Activated naive CD4-positive, alpha-beta T cell treated with anti-CD3 and anti-CD28 coated beads for 36 hours (primary cell): ENCODE measurements at places on chromosomes 6 and 20. TPM values are rescaled to one million over a fixed set of nuclear protein-coding genes. Genes with fewer than 3 reads are reported as not detected.
A peak's percentile ranks its signal among the peaks of the same experiment; 100 is the strongest.

- DNase-seq = peak; percentile 89
Measured at GRCh38 chr6:30877419-30878262, 6.7 kb upstream of the DDR1 start.

DNA sequence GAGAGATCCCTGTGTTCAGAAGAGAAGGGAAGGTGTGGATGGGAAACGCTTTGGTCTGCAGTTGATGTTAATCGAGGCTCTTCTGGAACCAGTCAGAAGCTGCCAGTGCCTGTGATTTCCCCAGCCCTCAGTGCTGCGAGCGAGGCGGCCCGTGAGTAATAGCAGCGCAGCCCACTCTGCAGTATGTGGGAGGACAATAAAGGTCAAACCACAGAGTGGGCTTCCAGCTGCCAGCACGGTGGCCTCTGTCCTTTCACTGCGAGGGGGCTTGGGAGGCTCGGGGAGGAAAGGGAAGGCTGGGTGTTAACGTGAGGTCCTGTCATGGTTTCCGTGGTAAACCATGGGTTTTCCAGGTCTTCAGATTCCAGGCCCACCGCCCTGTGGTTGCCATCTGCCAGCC, 32.3 kb upstream of the TAGAP start:
- DNase-seq = peak; percentile 37

- DNase-seq = no peak
Measured at GRCh38 chr20:4951299-4951698, 50.0 kb downstream of the SLC23A2 start.

GRCh38 chr6:80637312-80637711, 530.8 kb downstream of the BCKDHB start:
- no peak for DNase-seq

DNA sequence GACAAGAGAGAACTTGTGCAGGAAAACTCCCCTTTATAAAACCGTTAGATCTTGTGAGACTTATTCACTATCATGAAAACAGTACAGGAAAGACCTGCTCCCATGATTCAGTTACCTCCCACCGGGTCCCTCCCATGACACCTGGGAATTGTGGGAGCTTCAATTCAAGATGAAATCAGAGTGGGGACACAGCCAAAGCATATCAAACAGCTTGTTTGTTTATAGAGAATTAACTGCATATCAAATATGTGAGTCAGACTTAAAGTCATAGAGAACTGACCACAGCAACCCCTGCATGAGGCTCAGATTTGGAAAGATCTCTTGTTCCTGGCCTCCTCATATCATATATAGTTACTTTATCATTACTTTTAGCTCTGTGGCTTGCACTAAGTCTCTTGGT, 29.1 kb upstream of the HDAC2 start:
- DNase-seq = no peak

GRCh38 chr6:149356081-149356750, 38.7 kb downstream of the TAB2 start:
- DNase-seq = no peak

- DNase-seq = no peak
Measured at GRCh38 chr20:34637245-34638038, 39.5 kb downstream of the PIGU start.

- peak; percentile 71 for DNase-seq
Measured at GRCh38 chr20:35616465-35617396, 1.1 kb downstream of the SPAG4 start.

DNA sequence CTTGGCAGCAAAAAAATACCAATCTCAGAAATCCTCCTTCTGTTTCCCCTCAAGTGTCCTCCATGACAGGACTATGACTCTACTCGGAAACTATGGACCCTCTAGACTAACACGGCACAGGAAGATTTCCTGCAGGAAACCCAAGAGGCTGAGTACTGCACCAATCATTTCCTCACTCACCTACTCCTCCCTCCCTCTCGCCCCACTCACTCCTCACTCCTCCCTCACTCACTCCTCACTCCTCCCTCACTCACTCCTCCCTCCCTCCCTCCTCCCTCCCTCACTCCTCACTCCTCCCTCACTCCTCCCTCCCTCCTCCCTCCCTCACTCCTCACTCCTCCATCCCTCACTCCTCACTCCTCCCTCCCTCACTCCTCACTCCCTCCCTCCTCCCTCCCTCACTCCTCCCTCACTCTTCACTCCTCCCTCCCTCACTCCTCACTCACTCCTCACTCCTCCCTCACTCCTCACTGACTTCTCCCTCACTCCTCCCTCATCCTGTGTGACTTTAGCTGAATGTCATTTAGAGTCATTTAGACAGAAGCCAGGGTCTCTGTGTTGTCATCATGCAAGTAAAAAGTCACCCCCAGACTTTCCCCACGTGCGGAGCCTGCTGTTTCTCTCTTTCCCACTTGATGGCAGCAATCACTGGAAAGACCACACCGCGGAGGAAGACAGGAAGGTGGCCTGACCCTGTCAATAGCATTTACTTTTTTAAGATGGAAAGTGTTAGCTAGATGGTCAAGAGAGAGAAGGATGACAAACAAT, 226.8 kb upstream of the PDE10A start:
- DNase-seq = peak; percentile 37

DNA sequence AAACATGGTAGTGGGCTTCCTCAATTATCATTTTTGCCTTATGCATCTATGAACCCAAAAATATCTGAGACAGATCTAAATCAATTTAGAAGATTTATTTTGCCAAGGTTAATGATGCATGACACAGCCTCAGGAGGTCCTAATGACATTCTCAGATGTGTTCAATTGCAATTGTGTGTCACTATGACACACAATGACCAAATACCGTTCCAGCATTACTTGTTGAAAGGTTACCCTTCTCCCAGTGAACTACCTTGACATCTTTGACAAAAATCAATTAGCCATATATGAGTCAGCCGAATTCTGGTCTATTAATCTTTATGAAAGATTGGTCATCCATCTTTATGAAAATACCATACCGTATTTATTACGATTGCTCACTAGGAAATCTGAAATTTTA, 592.5 kb upstream of the GJE1 start:
- DNase-seq = no peak

DNA sequence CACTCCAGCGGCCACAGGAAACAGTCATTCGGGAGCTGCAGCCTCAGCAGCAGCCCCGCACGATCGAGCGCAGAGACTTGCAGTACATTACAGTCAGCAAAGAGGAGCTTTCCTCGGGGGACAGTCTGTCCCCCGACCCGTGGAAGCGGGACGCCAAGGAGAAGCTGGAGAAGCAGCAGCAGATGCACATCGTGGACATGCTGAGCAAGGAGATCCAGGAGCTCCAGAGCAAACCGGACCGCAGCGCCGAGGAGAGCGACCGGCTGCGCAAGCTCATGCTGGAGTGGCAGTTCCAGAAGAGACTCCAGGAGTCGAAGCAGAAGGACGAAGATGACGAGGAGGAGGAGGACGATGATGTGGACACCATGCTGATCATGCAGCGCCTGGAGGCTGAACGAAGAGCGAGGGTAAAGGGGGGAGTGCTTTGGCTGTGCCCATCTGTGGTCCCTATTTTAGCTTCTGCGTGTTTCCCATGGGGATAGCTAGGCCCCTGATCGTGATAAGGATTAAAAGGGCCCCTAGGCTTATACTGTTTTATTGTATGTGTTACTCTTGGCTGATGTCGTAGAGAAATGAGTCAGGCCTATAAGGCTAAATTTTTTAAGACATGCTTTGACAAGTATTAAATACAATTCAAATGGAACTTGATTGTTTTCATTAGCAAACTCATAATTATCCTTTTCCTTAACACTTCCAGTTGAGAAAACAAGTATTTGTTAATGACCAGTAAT, 45.5 kb upstream of the KIF25 start:
- DNase-seq = no peak

DNA sequence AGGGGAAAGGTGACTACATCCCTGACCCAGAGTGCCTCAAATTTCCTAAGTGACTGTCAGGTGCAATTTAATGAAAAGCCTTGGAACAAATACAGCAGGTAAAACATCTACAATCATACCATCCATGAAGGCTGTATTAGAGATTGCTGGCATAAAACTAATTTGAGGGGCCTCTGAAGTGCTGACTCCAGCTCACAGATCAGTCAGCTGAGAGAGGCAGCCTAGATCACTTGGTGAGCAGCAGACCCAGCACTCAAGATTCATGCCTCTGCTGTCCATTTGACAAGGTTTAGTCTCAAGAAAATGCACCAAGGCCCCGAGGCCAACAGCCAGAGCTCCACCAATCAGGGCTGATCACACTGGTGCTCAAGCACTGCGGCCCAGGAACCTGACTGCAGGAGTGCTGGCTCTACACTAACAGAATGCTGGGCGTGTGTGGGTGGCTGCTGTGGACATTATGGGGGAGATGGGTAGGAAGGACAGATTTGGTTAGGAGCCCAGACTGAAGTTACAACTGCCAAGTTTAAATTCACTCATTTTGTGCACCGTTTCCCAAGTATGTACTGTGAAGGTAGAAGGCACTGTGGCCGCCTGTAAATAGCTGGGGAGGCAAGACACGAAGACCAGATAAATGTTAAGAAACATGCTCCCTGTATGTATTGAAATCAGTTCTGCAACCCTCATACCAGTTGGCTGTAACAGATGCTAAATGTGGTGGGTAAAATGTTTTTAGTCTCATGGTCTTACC, 28.2 kb downstream of the SNX5 start:
- no peak for DNase-seq

GRCh38 chr6:3226481-3227362, 731 bp downstream of the TUBB2B start:
- no peak for DNase-seq

GRCh38 chr6:129493354-129493902, 216.5 kb downstream of the ARHGAP18 start:
- no peak for DNase-seq

- DNase-seq = peak; percentile 35
Measured at GRCh38 chr6:142878407-142878806, 66.6 kb downstream of the HIVEP2 start.

GRCh38 chr20:8933381-8933807, 135.5 kb upstream of the PLCB4 start:
- no peak for DNase-seq

Gene ARMC12
- 3.9 TPM for total RNA-seq

Gene LY6G6D
- not detected for total RNA-seq

Gene EYA4
- not detected for total RNA-seq

Gene CYP39A1
- not detected for total RNA-seq

Gene GLP1R
- 0.12 TPM for total RNA-seq

Gene WFDC2
- 0.83 TPM for total RNA-seq

Gene PHF3
- 47.6 TPM for total RNA-seq

Gene PPP1R14C
- total RNA-seq = not detected
